T-helper 9 cell (primary cell): ENCODE measurements at places on chromosomes 5 and 9.
A peak's percentile ranks its signal among the peaks of the same experiment; 100 is the strongest.

- no peak for DNase-seq
These were observed 8.1 kb downstream of the PRDM12 start for GRCh38 chr9:130672466-130672865.

- DNase-seq: no peak
These were observed 245.7 kb upstream of the SLC30A5 start for GRCh38 chr5:68848091-68848490.

DNA sequence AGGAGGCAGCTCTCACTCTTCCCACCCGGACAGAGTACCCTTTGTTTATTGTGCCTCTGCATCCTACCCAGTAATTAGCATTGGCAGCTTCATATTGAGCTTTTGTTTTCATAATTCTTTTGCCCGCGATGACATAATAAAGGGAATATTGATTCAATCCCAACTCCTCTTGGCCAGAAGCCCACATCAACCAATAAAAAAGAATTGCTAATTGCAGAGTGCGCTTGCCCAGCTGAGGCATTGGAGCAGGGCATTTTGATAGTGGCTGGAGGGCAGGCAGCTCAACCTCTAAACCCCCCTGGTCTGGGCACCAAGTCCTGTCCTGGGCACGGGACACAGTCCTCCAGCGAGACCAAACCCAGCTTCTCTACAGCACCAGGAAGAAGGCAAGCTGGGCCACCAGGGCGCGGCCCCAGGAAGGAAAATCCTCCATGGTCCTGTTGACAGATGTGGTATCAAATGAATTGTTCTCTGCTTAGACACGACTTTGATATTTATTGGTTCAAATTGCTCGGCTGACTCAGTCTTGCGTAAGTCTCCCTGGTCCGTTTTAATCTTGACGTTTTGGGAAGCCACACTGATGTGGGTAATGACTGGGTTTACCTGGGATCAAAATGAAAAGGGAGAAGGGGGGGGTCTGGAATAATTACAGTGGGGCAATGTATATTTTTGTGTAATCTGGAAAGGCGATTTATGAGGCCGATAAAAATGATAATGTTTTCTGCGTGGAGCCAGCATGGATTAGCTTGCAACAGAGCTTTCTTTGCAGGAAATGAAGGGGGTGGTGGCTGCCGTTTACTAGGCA is 220.7 kb upstream of the MSX2 start:
- DNase-seq: no peak

DNA sequence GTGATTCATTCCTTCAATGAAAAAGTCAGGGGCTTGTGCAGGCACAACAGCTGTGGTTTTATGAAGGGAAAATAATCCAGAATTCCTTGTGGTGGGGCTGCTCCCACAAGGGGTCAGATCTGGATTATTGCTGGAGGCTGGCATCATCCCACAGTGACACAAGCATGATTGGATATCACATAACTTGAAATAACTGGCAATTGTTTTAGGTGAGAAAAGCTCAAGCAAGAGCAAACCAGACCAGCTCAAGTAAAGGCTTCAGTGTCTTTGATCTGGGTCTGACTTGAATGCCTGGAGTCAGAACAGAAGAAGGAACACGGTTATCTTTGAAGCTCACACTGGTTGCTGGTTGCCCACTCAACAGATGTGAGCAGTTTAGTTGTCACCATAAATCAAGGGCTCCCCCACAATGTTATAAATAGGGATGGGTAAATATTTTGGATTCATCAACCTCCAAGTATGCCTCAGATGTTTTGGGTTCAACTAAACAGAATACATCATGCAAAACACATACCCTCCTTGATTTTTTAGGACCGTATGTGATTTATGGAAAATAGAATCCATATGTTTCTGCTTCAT is 3.1 kb upstream of the ZNF474 start:
- no peak for DNase-seq

GRCh38 chr5:58300346-58300895 is 159.5 kb downstream of the PLK2 start:
- no peak for DNase-seq

- DNase-seq: no peak
These were observed 943 bp downstream of the CLTB start for GRCh38 chr5:176415240-176415951.

GRCh38 chr9:131043087-131043486 is 34.1 kb downstream of the LAMC3 start:
- no peak for DNase-seq

DNA sequence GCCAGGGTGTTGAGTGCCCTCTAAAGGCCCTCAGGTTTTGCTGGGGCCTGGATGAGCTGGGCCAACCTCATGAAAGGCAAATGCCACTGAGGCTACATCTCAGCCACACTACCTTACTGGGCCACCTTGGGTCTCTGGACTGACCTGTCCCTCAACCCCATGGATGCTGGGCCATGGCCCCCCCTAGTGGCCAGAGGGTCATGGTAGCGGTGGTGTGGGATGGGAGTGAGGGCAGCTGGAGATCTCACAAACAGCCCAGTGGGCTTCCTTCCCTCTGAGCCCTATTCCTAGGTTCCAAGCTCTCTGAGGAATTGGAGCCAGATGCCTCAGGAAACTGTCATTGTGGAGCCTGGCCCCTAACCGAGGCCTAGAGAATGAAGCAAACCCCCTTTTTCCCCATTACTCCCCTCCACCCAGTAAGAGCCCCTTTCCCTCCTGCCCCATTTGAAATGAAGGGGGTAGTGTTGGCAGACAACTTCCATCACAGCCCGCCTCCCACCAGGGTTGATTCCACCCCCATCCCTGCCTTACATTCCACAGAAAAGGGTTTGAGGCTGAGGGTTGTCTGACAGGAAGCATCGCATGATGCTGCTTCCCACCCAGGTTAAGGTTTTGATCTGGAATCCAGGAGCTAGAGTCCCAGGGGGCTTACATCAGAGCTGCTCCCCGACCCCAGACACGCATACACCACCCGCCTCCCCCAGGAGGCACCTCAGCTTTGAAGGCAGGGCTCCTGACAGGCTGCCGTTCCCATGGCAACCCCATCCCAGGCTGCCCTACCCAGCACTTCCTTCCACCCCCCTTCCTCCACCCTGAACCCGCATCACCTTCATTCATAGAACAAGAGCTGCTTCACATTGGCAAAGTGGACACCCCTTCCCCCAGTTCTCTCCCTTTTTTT is 63.9 kb downstream of the PCDH1 start:
- DNase-seq: peak; percentile 28

GRCh38 chr9:131019388-131020239 is 10.6 kb downstream of the LAMC3 start:
- no peak for DNase-seq

DNA sequence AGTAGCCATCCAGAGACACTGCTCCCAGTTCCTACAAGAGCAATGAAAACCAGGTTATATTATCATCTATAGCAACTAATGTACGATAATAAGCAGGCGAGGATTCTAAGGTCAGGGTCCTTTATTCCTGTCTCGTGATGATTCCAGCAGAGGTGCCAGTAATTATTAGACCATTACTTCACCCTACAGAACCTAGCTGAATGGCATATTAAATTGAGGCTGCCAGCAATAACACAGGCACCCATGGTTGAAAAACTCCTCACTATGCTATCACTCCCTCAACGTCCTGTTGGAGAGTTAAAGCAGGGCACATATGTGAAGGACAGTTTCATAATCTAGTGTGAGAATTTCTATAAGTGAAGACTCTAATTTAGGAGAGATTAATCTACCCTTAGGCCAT is 29.7 kb downstream of the DCAF12 start:
- no peak for DNase-seq

- no peak for DNase-seq
These were observed 31.2 kb downstream of the HMGCS1 start for GRCh38 chr5:43281840-43282658.

DNA sequence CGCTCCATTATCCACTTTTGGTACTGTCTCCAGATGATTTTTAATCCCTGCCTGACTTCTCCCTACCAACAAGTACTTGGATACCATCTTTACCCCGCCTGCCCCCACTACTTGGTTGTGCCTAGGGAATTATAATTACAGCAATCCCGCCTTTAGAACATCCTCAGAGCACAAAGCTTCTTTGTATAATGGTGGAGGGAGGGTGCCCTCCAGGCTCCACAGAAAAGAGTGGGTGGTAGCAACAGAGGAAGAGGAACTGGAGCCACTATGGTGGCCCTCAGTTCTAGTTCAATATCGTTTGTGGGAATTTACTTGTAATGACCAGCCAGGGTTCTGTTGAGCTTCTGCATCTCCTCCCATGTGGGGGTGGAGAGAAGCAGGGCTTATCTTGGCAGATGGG is 79.0 kb upstream of the RNF38 start:
- no peak for DNase-seq

- peak; percentile 44 for DNase-seq
These were observed 16.7 kb downstream of the TRAF1 start for GRCh38 chr9:120909904-120910303.

GRCh38 chr9:83280790-83281189 is 217.8 kb upstream of the RASEF start:
- no peak for DNase-seq

GRCh38 chr9:38003230-38003629 is 65.8 kb downstream of the SHB start:
- no peak for DNase-seq

- DNase-seq: no peak
These were observed 604.1 kb upstream of the TLE4 start for GRCh38 chr9:78967596-78968217.

GRCh38 chr9:69326261-69326660 is 1.2 kb downstream of the ENTREP1 start:
- DNase-seq: no peak

DNA sequence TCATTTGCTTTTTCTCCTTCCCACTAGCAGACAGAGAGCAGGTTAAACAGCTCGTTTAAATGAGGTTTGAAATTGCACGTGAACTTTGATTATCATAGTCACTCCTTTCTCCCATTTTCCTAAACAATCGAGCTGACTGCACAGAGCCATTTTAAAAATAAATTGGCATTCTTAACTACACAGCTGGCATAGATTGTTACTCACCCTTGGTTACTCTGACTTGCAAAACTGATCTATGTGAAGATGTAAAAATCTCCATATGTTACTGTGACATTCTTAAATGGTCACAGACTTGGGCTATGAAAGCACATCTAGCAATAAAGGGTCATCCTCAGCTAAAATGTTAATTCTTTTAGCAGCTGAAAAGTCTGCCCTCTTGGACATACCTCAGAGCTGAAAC is 368.5 kb downstream of the DTWD2 start:
- no peak for DNase-seq

GRCh38 chr5:86679529-86679928 is 61.8 kb downstream of the COX7C start:
- no peak for DNase-seq

GRCh38 chr5:112581811-112582320 is 155.8 kb upstream of the APC start:
- DNase-seq: no peak

GRCh38 chr5:135041145-135041587 is 7.1 kb upstream of the PITX1 start:
- DNase-seq: no peak

- DNase-seq: no peak
These were observed 23.6 kb downstream of the LHX2 start for GRCh38 chr9:124035001-124035650.

DNA sequence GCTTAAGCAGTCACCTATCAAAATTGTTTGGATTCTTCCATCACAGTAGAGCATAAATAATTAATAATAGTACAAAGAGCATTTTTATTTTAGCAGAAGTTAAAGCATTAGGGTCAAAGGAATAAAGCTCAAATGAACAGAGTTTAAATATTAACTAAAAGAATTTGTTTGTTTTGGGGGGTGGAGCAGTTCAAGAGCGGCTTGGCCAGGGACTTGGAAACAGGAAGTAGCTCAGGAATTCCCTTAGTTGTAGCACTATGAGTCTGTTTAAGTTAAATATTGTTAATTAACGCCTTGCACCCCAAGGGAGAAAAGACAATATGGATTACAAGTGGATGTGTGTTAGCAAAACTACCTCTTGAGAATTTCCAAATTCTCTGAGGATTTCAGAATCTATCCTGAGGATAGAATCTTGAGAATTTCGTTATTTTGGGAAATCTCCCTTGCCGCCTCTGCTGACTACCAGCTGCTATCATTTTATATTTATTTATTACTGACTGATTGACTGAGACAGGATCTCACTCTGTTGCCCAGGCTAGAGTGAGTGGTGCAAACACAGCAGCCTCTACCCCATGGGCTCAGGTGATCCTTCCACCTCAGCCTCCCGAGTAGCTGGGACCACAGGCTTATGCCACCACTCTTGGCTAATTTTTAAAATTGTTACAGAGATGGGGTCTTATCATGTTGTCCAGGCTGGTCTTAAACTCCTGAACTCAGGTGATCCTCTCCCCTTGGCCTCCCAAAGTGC is 96.7 kb upstream of the CHD1 start:
- no peak for DNase-seq

- no peak for DNase-seq
These were observed 264.7 kb upstream of the NR4A3 start for GRCh38 chr9:99556998-99557397.
